ENCODE measurements at places on chromosomes 4 and X.

DNA sequence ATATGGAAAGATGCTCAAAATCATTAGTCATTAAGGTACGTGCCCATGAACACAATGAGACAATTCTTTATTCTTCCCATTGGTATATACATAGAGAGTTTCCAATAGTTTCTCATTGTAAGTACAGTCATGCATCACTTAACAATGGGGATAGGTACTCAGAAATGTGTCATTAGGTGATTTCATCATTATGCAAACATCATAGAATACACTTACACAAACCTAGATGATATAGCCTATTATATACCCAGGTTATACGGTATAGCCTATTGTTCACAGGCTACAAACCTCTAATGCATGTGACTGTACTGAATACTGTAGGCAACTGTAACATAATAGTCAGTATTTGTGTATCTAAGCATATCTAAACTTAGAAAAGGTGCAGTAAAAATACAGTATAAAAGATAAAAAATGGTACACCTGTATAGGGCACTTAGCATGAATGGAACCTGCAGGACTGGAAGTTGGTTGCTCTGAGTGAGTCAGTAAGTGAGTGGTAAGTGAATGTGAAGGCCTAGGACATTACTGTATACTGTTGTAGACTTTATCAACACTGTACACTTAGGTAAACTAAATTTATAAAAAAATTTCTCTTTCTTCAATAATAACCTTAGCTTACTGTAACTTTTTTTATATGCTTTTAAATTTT lies 49.6 kb downstream of the KLHL13 start:
- H3K4me3 ChIP-seq, result no peak overlapping the region
- DNase-seq, result no peak
- no peaks in the 10 kb centered on the region for H3K27me3 ChIP-seq
- H3K36me3 ChIP-seq, result no peaks in the 10 kb centered on the region
- no peak overlapping the region for H3K27ac ChIP-seq

DNA sequence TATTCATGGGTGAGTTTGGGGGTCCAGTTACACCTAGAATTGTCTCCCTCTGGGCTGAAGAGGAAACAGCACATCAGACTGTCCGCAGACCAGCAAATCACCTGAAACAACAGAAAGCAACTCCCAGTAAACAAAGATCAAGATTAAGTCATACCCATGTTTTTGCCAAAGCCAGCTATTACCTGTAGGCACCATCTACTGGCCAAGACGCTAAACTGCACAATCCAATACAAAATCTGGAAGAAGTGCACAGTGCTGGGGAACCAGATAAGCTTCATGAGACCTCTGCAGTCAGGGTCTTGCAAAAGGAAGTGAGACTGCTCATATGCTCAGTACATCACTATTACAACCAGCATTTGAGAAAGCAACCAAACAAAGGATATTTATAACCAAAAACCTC lies 157.5 kb upstream of the ITM2A start:
- H3K36me3 ChIP-seq, result no peaks in the 10 kb centered on the region
- no peaks in the 10 kb centered on the region for H3K27me3 ChIP-seq

DNA sequence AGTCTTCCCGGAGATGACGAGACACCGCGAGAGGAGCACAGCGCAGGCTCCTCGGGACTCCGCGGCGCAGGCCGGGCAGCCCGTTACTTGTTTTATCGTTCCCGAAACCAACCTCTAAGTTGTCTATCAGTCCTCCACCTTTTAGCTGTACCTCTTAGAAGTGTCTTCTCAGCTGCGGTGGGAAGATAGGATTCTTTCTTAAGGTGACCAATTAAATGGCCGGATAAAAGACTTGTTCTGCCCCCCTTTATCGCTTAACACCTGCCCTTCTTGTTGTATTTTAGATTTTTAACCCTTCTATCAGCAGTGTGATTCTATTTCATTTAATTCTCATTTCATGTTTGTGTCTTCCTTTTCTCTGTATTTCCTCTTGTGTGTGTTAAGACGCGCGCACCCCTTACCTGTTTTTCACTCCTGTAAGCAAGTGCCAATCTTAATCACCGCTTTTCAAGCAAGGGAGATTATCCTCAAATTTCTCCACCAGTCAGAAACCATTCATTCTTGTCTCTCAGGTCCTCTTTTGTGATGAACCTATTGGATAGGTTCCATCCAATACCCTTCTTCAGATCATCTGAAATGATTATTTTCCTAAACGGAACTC lies at the start of gene SLC9B2:
TSS of gene SLC9B2 (minus strand) at position 15 of the 601 bp plus-strand sequence. CDS start 9,211 bp downstream, outside the sequence.
- peaks cover 12% of the 10 kb centered on the region for H3K36me3 ChIP-seq
- no peaks in the 10 kb centered on the region for H3K27me3 ChIP-seq
- DNase-seq, result no peak

GRCh38 chr4:105093975-105094374 lies 52.7 kb upstream of the TET2 start:
- H3K4me1 ChIP-seq, result no peaks in the 10 kb centered on the region
- no peaks in the 10 kb centered on the region for H3K27me3 ChIP-seq
- no peaks in the 10 kb centered on the region for H3K36me3 ChIP-seq

Data from kidney (tissue), 22 donors.